ENCODE measurements at places on chromosomes 2 and 18. TPM values are rescaled to one million over a fixed set of nuclear protein-coding genes. Genes with fewer than 3 reads are reported as not detected.
A peak's percentile ranks its signal among the peaks of the same experiment; 100 is the strongest.

KCNS3 gene
- total RNA-seq = not detected

DNA sequence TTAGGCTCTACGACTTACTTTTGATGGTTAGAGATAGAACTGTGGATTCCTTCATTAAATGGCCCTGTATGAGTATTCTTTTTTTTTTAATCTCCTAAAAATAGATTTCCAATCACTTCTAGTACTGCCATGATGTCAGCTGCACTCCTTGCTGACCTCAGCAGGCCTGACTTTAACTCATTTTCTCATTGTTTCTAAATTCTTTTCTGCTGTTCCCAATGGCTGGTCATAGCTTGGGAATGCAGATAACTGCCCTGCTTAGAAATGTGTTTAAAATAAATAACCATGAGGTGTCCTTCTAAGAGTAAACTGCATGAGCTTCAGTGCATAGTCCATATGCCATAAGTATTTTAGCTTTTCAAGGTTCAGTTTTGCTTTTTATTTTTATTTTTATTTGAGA, 15.7 kb downstream of the CCDC85A start:
- no peak overlapping the region for H3K27ac ChIP-seq
- H3K4me1 ChIP-seq = no peaks in the 10 kb centered on the region
- no peak overlapping the region for H3K4me3 ChIP-seq
- no peak for DNase-seq
- no peaks in the 10 kb centered on the region for H3K36me3 ChIP-seq
- H3K27me3 ChIP-seq = no peaks in the 10 kb centered on the region

DNA sequence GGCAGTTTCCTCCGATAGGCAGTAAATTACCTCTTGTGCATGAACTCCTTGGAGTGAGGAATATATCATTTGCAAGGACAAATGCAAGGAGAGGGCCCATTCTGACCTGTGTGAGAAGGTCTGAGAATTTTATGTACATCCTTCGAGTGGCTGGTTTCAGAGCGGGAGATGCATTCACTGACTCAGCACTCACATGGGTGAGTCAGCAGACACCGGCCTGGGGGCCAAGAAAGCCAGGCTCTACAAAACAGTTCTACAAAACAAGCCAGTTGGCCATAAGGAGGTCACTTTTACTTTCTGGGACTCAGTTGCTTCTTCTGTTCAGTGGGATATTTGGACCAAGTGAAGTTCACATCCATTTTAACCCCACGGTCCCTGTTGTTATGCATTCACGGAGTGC, 35.3 kb downstream of the CYP26B1 start:
- no peaks in the 10 kb centered on the region for H3K36me3 ChIP-seq
- H3K27ac ChIP-seq = no peak overlapping the region
- no peak overlapping the region for H3K4me3 ChIP-seq
- no peaks in the 10 kb centered on the region for H3K27me3 ChIP-seq

- H3K36me3 ChIP-seq = no peaks in the 10 kb centered on the region
- H3K27ac ChIP-seq = no peak overlapping the region
- H3K4me3 ChIP-seq = no peak overlapping the region
- no peak for DNase-seq
- no peaks in the 10 kb centered on the region for H3K27me3 ChIP-seq
- H3K4me1 ChIP-seq = no peaks in the 10 kb centered on the region
Observed at GRCh38 chr2:75053484-75054112, 95.2 kb downstream of the POLE4 start.

- H3K27ac ChIP-seq = no peak overlapping the region
- no peaks in the 10 kb centered on the region for H3K4me1 ChIP-seq
- H3K36me3 ChIP-seq = no peaks in the 10 kb centered on the region
- H3K4me3 ChIP-seq = no peak overlapping the region
Observed at GRCh38 chr2:38975042-38975441, 85.4 kb downstream of the ARHGEF33 start.

ELOA2 gene
- not detected for total RNA-seq

DNA sequence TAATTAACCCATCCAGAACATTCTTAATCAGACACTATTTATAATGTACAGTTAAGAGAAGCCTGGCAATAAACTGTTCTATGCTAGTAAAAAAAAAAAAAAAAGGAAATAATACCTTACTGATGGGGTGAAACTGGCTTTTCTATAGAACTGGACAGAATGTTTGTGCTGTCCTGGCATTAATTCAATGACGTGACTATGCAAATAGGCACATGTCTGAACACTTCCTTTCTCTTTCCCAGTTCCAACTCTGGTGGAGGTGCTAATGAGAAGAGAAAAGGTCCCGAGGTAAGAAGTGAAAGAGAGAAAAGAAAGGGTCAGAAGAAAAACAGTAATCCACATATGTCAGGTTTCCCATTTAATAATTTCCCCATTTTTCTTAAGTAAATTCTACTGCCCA, 508.4 kb downstream of the ZEB2 start:
- H3K27ac ChIP-seq = no peak overlapping the region
- H3K27me3 ChIP-seq = no peaks in the 10 kb centered on the region
- no peaks in the 10 kb centered on the region for H3K4me1 ChIP-seq
- DNase-seq = no peak
- no peak overlapping the region for H3K4me3 ChIP-seq
- no peaks in the 10 kb centered on the region for H3K36me3 ChIP-seq

DNA sequence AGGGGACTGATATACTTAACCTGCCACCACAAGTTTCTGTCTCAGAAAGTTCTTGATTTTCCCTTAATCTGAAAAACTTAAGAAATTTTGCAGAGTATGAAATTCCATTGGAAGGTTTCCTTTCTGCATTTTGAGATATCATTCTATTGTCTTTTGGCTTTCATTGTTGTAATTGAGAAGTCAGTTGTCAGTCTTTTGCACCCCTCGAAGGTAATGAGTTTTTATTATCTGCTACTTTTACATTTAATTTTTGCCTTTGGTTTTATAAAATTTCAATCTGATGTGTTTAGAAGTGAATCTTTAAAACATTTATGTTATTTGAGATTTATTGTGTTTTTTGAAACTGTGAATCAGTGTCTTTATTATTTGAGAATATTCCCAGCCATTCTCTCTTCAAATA, 4.8 kb upstream of the IL36A start:
- no peak overlapping the region for H3K4me3 ChIP-seq
- DNase-seq = no peak
- H3K4me1 ChIP-seq = peaks cover 20% of the 10 kb centered on the region
- no peak overlapping the region for H3K27ac ChIP-seq
- H3K36me3 ChIP-seq = no peaks in the 10 kb centered on the region
- no peaks in the 10 kb centered on the region for H3K27me3 ChIP-seq

DNA sequence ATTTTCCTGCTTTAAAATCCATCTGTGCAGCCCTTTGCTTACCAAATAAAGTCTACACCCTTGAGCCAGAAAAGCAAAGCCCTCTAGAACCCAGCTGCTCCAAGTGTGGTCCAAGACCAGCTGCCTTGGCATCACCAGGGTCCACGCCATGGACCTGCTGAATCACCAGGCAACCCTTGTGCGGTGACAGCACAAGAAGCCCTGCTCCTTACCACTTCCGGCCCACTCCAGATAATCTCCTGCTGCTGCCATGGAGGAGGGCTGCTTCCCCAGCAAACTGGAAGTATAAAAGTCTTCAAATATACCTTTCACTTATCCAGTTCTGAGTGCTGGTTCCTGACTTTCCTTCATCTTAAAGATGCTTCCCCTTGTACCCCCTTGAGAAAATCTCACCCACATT, 106.0 kb upstream of the PKDCC start:
- no peak for DNase-seq
- no peaks in the 10 kb centered on the region for H3K4me1 ChIP-seq
- H3K27ac ChIP-seq = no peak overlapping the region
- H3K4me3 ChIP-seq = no peak overlapping the region

GRCh38 chr18:65620076-65620696, 130.6 kb upstream of the CDH7 start:
- no peak overlapping the region for H3K4me3 ChIP-seq
- no peak overlapping the region for H3K27ac ChIP-seq
- H3K36me3 ChIP-seq = no peaks in the 10 kb centered on the region
- DNase-seq = no peak
- H3K4me1 ChIP-seq = no peaks in the 10 kb centered on the region
- no peaks in the 10 kb centered on the region for H3K27me3 ChIP-seq

- no peaks in the 10 kb centered on the region for H3K4me1 ChIP-seq
- H3K36me3 ChIP-seq = no peaks in the 10 kb centered on the region
- DNase-seq = no peak
- no peak overlapping the region for H3K27ac ChIP-seq
- H3K4me3 ChIP-seq = no peak overlapping the region
Observed at GRCh38 chr2:6167592-6168138, 475.5 kb downstream of the SOX11 start.

GBX2 gene
- total RNA-seq = not detected

- no peak overlapping the region for H3K4me3 ChIP-seq
- H3K27ac ChIP-seq = no peak overlapping the region
- DNase-seq = peak; percentile 55
Observed at GRCh38 chr2:30706534-30707303, 100.5 kb downstream of the CAPN13 start.
